ENCODE measurements at places on chromosomes 1 and 21.

GRCh38 chr1:234875953-234876855, 252.4 kb downstream of the TOMM20 start:
- DNase-seq = peak; percentile 57
- H3K27ac ChIP-seq = peak overlapping the region; percentile 28
- no peaks in the 10 kb centered on the region for H3K27me3 ChIP-seq
- H3K4me1 ChIP-seq = no peaks in the 10 kb centered on the region

DNA sequence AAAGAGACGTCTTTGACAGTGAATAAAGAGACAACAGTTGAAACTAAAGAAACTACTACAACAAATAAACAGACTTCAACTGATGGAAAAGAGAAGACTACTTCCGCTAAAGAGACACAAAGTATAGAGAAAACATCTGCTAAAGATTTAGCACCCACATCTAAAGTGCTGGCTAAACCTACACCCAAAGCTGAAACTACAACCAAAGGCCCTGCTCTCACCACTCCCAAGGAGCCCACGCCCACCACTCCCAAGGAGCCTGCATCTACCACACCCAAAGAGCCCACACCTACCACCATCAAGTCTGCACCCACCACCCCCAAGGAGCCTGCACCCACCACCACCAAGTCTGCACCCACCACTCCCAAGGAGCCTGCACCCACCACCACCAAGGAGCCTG, 68.5 kb downstream of the TPR start:
- no peaks in the 10 kb centered on the region for H3K4me1 ChIP-seq
- DNase-seq = no peak
- H3K4me3 ChIP-seq = no peak overlapping the region
- no peak overlapping the region for H3K27ac ChIP-seq
- no peaks in the 10 kb centered on the region for H3K27me3 ChIP-seq
- H3K36me3 ChIP-seq = peaks cover 15% of the 10 kb centered on the region

- peak overlapping the region; percentile 1 for H3K27ac ChIP-seq
- peaks cover 71% of the 10 kb centered on the region for H3K4me1 ChIP-seq
- DNase-seq = peak; percentile 90
- peak overlapping the region; percentile 7 for H3K4me3 ChIP-seq
- H3K36me3 ChIP-seq = no peaks in the 10 kb centered on the region
These were observed 7.7 kb upstream of the SLC26A9 start for GRCh38 chr1:205950826-205951549.

- no peak overlapping the region for H3K27ac ChIP-seq
- peak; percentile 94 for DNase-seq
- H3K36me3 ChIP-seq = no peaks in the 10 kb centered on the region
- H3K4me3 ChIP-seq = no peak overlapping the region
- peaks cover 16% of the 10 kb centered on the region for H3K4me1 ChIP-seq
These were observed 7.1 kb upstream of the NES start for GRCh38 chr1:156684227-156684782.

DNA sequence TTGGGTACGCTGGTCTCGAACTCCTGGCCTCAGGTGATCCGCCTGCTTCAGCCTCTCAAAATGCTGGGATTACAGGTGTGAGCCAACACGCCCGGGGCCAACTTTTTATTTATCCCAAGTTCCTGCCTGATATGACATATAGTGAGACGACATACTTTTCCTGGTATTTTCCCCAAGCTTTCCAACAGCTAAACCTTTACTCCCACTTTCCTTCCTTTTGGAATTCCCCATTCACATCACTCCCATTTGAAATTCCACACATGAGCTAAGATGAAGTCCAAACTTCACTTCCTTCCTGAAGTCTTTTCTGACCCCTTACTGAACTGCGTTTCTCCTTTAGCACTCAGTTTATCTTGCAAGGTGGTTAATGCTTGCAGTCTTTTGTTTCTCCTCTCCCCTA, 64.1 kb downstream of the S1PR1 start:
- DNase-seq = no peak
- peaks cover 71% of the 10 kb centered on the region for H3K27me3 ChIP-seq
- H3K36me3 ChIP-seq = no peaks in the 10 kb centered on the region
- no peak overlapping the region for H3K4me3 ChIP-seq
- no peak overlapping the region for H3K27ac ChIP-seq
- no peaks in the 10 kb centered on the region for H3K4me1 ChIP-seq
